Esophagus (tissue), 2 donors: ENCODE measurements at places on chromosomes 1 and 21. TPM values are rescaled to one million over a fixed set of nuclear protein-coding genes. Genes with fewer than 3 reads are reported as not detected.

The PTGER3 gene
- polyA plus RNA-seq = 0.29 TPM

The OR2T8 gene
- polyA plus RNA-seq = not detected

The DNAH14 gene
- polyA plus RNA-seq = 2.1 TPM

The KCNK2 gene
- 0.14 TPM for polyA plus RNA-seq

The GPR37L1 gene
- 0.10 TPM for polyA plus RNA-seq

The SWT1 gene
- polyA plus RNA-seq = 0.86 TPM

The GPX7 gene
- polyA plus RNA-seq = 3.8 TPM

The PROX1 gene
- polyA plus RNA-seq = 0.18 TPM

The DYNLT4 gene
- 0.26 TPM for polyA plus RNA-seq

The C2CD4D gene
- 0.19 TPM for polyA plus RNA-seq

The CEP170 gene
- polyA plus RNA-seq = 3.2 TPM

The MFN2 gene
- 31.8 TPM for polyA plus RNA-seq

The CACNA1S gene
- not detected for polyA plus RNA-seq

The CADM3 gene
- 1.1 TPM for polyA plus RNA-seq

The MYBPH gene
- not detected for polyA plus RNA-seq

The SH3GLB1 gene
- 39.2 TPM for polyA plus RNA-seq

The KCNK1 gene
- 26.3 TPM for polyA plus RNA-seq

The CHRM3 gene
- polyA plus RNA-seq = 0.71 TPM

The SELE gene
- polyA plus RNA-seq = 0.25 TPM

The ZNF695 gene
- polyA plus RNA-seq = 0.81 TPM

The AMY1C gene
- 0.07 TPM for polyA plus RNA-seq

The C1orf94 gene
- not detected for polyA plus RNA-seq

The SYPL2 gene
- polyA plus RNA-seq = 0.38 TPM

The ADGRL2 gene
- polyA plus RNA-seq = 25.3 TPM

The TTLL10 gene
- polyA plus RNA-seq = 0.43 TPM

The FCRL5 gene
- polyA plus RNA-seq = 0.08 TPM

The SPRR2G gene
- 2.0 TPM for polyA plus RNA-seq

The ARHGAP29 gene
- 2.7 TPM for polyA plus RNA-seq

The GRHL3 gene
- 115 TPM for polyA plus RNA-seq

The OR6K3 gene
- not detected for polyA plus RNA-seq

The DNASE2B gene
- not detected for polyA plus RNA-seq

The KLF17 gene
- polyA plus RNA-seq = 0.02 TPM

The NTMT2 gene
- polyA plus RNA-seq = not detected

The L1TD1 gene
- 0.01 TPM for polyA plus RNA-seq

The CFHR2 gene
- not detected for polyA plus RNA-seq

The C4BPB gene
- 0.08 TPM for polyA plus RNA-seq

The SLC6A9 gene
- 13.8 TPM for polyA plus RNA-seq

The CCDC185 gene
- polyA plus RNA-seq = 0.04 TPM

The DISP1 gene
- 2.1 TPM for polyA plus RNA-seq
